ENCODE measurements at places on chromosomes 7 and 10. TPM values are rescaled to one million over a fixed set of nuclear protein-coding genes. Genes with fewer than 3 reads are reported as not detected.

The SPDYE11 gene
- total RNA-seq = not detected

The PFKFB3 gene
- 94.8 TPM for total RNA-seq

The NODAL gene
- total RNA-seq = not detected

DNA sequence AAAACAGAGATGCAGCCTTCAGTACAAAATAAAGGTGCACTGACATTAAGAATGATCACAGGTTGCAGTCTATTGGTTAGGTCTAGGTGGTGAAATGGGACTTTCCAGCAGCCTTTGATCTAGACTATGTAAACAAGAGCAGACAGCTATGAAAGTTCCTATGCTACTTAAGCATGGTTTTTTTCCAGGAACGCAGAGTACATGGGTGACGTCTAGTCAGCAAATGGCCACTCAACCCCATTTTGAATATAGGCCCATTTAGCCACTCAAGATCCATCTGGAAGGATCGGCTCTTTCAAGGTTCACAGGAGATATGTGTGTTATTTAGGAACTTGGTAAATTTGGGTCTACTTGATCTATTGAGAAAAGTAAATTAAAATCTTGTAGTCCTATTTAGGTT is 1424.6 kb upstream of the LRRTM3 start:
- no peak overlapping the region for H3K27ac ChIP-seq
- no peak overlapping the region for H3K4me3 ChIP-seq
- no peaks in the 10 kb centered on the region for H3K27me3 ChIP-seq

DNA sequence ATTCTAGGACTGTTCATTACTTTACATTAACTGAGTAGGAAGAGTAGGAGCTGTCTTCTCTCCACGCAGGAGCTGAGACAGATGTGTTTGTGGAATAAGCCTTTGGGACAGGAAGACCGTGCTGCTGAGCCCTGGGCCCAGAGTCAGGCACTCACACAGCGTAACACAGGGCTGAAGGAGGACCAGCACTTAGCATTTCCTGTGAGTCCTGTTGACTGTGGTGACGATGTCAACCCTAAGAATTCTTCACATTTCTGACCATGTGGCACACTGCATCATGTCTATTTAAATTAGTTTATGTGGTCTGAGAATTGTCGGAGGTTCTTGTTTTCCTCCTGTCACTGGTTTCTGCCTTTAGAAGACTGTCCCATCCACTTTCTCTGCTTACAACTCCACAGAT is 117.2 kb downstream of the PIP4K2A start:
- H3K27ac ChIP-seq = no peak overlapping the region
- H3K27me3 ChIP-seq = no peaks in the 10 kb centered on the region
- H3K4me1 ChIP-seq = no peaks in the 10 kb centered on the region
- no peaks in the 10 kb centered on the region for H3K36me3 ChIP-seq
- no peak for DNase-seq

DNA sequence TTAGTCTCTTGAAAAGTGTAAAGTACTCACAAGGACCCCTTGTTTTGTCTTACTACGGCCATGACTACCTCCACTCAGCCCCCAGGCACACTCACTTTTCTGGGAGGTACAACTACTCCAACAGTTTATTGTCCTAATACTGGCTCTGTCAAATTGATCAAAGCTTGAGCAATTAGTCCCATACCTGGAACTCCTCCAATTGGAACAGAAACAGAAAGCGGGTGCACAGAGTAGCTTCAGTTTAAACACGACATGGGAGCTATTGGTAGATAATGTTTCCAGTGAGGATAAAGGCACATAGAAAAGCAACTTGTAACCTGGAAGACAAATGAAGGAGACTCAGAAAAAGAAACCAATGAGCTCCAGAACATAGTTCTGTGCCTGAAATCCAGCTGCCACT is 7.7 kb upstream of the GPR37 start:
- H3K4me3 ChIP-seq = no peak overlapping the region
- H3K27ac ChIP-seq = no peak overlapping the region

GRCh38 chr10:49837685-49838084 is 75.6 kb upstream of the OGDHL start:
- H3K4me3 ChIP-seq = no peak overlapping the region
- H3K4me1 ChIP-seq = no peaks in the 10 kb centered on the region

- H3K4me1 ChIP-seq = no peaks in the 10 kb centered on the region
- no peaks in the 10 kb centered on the region for H3K27me3 ChIP-seq
- no peak overlapping the region for H3K4me3 ChIP-seq
- DNase-seq = no peak
These were observed 526.5 kb downstream of the PARD3 start for GRCh38 chr10:34288634-34289033.

- no peaks in the 10 kb centered on the region for H3K27me3 ChIP-seq
- DNase-seq = no peak
- H3K36me3 ChIP-seq = no peaks in the 10 kb centered on the region
- H3K27ac ChIP-seq = peak overlapping the region; percentile 97
- H3K4me1 ChIP-seq = peaks cover 19% of the 10 kb centered on the region
These were observed 15.9 kb downstream of the ITPRIP start for GRCh38 chr10:104322416-104322782.

DNA sequence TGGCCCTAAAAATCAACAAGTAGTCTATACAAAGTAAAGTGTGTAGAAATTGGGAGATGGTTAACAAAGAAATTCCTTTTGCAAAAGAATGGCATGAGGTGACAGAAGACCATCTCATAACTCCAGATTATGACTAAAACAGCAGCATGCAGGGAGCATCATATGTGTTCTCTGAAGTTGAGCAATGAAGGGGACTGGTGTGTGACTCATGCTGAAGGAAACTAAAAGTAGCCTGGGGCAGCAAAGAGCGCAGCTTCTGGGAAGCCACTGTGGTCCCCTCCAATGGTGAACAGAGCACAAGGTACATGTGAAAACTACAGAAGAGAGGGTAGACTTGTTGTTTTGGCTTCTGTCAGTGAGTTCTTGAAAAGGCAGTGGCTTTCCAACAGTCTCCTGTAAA is 133.4 kb downstream of the MACC1 start:
- H3K27ac ChIP-seq = peak overlapping the region; percentile 26
- DNase-seq = peak; percentile 37
- no peaks in the 10 kb centered on the region for H3K27me3 ChIP-seq
- H3K4me1 ChIP-seq = no peaks in the 10 kb centered on the region
- no peaks in the 10 kb centered on the region for H3K36me3 ChIP-seq

GRCh38 chr7:108071551-108071950 is 58.6 kb downstream of the LAMB4 start:
- H3K4me3 ChIP-seq = no peak overlapping the region
- H3K27ac ChIP-seq = no peak overlapping the region
- H3K4me1 ChIP-seq = no peaks in the 10 kb centered on the region
- no peak for DNase-seq
- H3K36me3 ChIP-seq = no peaks in the 10 kb centered on the region
- H3K27me3 ChIP-seq = no peaks in the 10 kb centered on the region

GRCh38 chr10:44478876-44479705 is 94.2 kb upstream of the CXCL12 start:
- DNase-seq = no peak
- no peak overlapping the region for H3K4me3 ChIP-seq
- no peaks in the 10 kb centered on the region for H3K27me3 ChIP-seq
- no peaks in the 10 kb centered on the region for H3K36me3 ChIP-seq

Measured in breast epithelium (tissue), 4 donors.